ENCODE measurements at places on chromosomes 5 and 9.

DNA sequence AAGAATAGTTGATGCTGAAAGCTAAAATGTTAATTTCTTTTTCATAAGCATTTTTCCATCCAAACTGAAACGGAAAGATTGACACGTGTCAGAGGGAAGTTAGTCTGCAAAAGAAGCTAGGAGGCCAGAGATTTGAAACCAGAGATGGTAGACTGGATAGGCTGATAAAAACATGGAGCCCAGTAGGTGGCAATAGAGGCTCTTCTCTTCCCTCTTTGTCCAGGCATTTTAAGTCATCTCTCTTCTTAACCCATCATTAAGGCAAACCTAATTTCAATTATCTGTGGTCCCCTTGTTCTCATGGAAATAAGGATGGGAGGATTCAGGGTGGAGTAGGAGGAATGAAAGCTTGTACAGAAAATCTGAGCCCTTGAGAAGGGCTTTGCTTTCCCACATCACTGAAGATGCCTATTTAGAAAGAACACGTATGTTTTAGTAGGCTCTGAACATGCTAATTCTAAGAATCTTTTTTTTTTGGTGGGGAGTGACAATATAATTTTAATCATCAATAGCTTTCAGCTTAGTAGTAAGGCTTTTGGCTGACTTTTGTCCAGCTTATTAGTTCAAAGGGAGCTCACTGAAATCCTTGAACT, 66.6 kb downstream of the ZNF474 start:
- peak; percentile 18 for DNase-seq

DNA sequence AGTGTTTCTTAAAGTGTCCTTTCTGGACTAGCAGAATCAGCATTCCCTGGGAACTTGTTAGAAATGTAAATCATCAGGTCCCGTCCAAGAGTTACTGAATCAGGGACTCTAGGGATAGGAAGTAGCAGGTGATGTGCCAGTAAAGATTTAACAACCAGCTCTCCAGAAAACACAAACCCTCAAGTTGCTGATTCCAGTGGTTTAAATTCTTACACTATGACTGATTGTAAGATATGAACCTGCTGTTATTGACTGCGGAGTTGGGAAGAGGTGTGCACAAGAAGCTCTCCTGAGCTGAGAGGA, 39.1 kb upstream of the BASP1 start:
- no peak for DNase-seq

GRCh38 chr5:126067404-126067803, 355.8 kb upstream of the GRAMD2B start:
- no peak for DNase-seq

DNA sequence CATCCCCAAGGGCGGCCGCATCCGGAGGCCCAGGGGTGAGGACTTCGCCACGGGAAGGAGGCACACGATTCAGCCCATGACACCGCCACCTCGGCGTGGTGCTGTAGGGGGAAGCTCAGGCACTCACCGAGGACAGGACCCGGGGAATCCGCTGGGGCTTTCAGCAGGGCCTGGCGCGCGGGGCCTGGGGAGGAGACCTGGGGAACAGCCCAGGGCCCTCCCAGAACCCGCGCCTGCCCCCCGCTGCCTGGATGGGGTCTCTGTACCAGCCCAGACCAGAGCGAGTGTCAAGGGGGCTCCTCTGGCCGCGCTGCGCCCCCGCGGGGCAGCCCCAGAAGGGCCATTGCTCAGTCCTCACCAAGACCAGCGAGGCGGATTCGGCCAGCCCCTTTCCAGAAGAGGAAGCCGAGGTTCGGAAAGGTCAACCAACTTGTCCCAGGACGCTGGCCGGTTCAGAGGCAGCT, 12.8 kb downstream of the COL23A1 start:
- DNase-seq = no peak

GRCh38 chr5:134620634-134621033, 12.0 kb downstream of the SAR1B start:
- DNase-seq = no peak
